ENCODE measurements at places on chromosomes 11 and 22. TPM values are rescaled to one million over a fixed set of nuclear protein-coding genes. Genes with fewer than 3 reads are reported as not detected.

Gene NECTIN1
- 19.9 TPM for total RNA-seq

Gene ART5
- total RNA-seq: not detected

Gene PKNOX2
- not detected for total RNA-seq

Gene ETS1
- 52.0 TPM for total RNA-seq

Gene FSHB
- total RNA-seq: not detected

Gene INPP5J
- 2.1 TPM for total RNA-seq

Gene TMEM151A
- total RNA-seq: not detected

Gene MISFA
- total RNA-seq: 0.36 TPM

Gene B3GAT3
- total RNA-seq: 76.3 TPM

Gene THOC5
- total RNA-seq: 33.9 TPM

Gene MUC6
- 0.18 TPM for total RNA-seq

Gene CHRDL2
- total RNA-seq: not detected

DNA sequence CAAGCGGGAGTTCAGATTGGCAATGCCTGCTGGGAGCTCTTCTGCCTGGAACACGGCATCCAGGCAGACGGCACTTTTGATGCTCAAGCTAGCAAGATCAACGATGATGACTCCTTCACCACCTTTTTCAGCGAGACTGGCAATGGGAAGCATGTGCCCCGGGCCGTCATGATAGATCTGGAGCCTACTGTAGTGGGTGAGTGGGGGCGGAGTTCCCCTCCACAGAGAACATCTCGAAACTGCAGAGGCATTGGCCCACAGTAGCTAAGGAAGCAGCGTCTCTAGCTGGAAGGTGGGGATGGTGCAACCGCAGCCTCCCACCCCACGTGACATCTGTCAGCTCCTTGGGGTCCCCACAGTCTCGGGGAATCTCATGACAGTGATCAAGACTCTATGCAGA lies 10.9 kb downstream of the TUBA8 start:
- DNase-seq: no peak

DNA sequence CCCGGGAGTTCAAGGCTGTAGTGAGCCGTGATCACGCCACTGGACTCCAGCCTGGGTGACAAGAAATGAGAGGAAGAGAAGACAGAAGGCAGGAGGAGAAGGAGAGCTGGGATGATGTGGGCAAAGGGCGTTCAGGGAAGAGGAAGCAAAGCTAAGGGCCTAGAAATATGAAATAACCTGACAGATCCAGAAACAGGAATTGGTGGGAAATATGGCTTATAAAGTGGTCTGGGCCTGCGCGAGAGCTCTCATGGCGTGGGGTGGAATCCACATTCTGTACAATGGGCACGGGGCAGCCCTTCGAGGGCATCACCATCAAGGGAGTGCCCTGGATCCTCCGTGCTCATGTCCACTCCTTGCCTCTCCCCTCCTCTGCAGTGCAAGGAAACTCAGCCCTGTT lies 46.8 kb upstream of the RASSF10 start:
- DNase-seq: no peak

DNA sequence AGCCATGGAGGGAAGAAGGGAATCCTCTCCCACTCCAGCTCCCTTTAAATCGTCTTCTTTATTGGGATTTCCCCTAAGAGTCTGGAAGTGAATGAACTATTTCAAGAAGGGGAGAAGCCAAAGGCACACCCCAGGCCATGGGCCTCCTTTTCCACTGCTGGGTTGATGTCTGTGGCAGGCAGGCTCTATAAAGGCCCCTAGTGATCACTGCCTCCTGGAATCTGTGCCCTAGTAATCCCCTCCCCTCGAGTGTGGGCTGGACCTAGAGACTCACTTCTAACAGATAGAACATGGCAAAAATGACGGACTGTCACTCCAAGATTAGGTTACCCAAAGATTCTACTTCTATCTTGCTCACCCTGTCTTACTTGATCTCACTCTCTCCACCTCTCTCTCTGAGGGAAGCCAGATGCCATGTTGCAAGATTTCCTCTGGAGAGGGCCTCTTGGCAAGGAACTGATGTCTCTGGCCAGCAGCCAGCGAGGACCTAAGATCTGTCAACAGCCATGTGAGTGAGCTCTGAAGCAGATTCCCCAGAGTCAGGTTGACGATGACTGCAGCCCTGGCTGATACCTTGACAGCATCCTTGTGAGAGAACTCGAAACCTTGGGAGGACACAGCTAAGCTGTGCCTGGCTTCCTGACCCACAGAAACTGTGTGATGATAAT lies 444.8 kb downstream of the SOX6 start:
- DNase-seq: no peak

DNA sequence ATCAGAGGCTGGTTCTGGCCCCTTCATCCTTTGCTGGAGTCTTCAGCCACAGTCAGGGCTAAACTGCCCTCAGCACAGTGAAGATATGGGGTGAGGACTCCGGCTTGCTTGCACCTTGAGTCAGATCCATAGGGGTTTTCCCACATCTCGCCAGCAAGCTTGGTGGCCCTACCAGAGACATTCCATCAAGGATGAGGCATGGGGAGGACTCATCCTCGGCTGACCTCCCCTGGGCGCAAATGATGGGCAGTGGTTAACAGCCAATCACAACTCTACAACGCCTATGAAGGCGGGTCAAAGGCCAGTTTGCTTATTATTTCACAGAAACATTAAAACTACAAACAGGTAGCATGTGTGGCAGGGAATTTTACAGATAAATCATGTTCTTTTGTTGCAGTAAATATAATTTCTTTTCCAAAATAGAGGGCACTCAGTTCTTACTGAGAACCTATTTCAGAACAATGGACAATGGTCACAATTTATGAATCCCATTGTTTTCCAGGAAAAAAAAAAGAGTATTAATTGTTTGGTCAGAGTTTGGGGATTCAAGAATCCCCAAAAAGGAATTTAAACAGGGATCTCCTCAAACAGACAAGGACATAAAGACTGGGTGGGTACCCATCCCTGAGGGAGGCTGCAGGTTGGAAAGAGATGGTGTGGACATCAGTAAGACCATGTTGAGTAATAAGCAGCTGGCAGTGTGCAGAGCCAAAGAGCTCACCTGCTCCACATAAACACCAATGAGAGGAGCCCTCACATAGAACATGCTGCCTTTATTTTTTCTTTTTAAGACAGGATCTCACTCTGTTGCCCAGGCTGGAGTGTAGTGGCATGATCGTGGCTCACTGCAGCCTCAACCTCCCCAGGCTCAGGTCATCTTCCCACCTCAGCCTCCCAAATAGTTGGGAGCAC lies 14.8 kb downstream of the PLAAT3 start:
- DNase-seq: peak; percentile 46

DNA sequence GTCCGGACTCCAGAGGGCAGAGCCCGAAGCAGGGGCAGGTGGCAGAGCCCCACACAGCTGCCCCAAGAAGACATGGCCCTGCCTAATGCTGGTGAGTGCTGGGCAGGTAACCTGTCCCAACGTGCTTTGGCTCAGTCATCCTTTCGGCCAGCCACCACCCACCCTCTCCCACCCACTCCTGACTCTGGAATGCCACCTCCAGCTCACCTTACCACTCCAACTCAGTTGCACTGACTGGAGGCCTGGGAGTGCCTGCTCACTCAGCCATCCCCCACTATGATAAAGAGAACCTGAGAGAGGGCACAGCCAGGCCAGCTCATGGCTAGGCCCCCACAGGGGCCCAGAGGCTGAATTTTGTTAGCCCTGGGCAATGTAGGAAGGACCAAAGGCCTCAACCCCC lies 53.8 kb upstream of the MPEG1 start:
- no peak for DNase-seq

- DNase-seq: no peak
Measured at GRCh38 chr22:41933411-41934177, 7.0 kb upstream of the TNFRSF13C start.

- DNase-seq: peak; percentile 30
Measured at GRCh38 chr11:93849751-93850593, 446 bp downstream of the VSTM5 start.

DNA sequence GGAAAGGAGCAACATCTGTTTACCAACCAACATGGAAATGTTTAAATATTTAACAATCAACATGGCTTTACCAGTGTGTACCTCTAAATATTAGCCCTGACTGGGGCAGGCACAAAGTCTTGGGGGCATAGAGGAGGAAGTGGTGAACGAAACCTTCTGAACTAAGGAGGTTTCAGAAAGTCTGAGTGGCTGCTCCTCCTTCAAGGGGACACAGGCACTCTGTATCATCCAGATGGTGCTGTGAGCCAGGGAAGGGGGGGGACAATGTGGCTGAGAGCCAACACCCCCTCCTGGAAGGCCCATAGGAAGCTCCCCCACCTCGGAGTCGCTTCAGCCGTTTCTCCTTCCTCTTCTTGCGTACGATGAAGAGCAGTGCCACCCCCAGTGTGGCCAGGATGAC lies 107.7 kb downstream of the CEP164 start:
- DNase-seq: no peak

GRCh38 chr22:32555581-32555980 lies 81.0 kb downstream of the FBXO7 start:
- DNase-seq: no peak

DNA sequence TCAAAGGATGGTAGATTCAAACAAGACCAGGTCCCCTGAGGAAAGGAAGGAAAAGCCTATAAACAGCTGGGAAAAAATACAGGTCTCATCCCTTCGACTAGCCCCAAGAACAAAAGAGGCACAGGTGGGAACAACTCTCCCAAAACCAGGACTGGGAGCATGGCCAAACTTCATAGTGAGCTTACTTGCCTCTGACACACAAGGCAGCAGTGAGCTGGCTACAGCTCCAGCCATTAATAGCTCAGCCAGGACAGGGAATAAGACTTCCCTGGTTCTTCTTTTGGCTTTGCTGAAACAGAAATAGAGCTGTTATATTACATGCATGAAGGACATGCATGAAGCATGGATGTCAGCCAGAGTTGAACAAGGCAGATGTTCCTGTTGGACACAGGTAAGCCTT lies at the start of gene OR10A2:
TSS of gene OR10A2 (plus strand) at position 97 of the 400 bp plus-strand sequence. CDS start 6,698 bp downstream, outside the sequence.
- peak; percentile 19 for DNase-seq

DNA sequence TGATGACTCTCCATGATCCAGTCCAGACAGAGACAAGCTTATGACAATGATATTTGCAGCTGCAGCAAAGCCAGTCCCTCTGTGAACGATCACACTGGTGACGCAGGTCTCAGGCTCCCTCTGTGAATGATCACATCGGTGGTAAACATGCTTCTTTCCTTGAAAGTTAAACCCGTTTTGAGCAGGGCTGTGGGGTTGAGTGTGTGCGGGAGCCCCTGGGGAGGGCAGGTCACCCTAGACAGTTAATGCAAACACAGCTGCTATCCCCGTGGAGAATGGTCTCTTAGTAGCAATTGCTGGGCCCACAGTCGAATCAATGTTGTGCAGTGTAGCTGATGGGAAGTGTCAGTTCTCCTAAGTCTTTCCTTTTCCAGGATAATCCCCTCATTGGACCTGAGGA lies 71.0 kb upstream of the KIRREL3 start:
- no peak for DNase-seq

GRCh38 chr11:35971841-35972422 lies 28.1 kb downstream of the LDLRAD3 start:
- DNase-seq: no peak

GRCh38 chr22:25368271-25368670 lies 148.8 kb downstream of the CRYBB2 start:
- DNase-seq: peak; percentile 61

GRCh38 chr11:127383026-127383425 lies 382.5 kb upstream of the KIRREL3 start:
- no peak for DNase-seq

GRCh38 chr22:22785316-22786065 lies 102.1 kb upstream of the IGLL5 start:
- DNase-seq: no peak

- DNase-seq: peak; percentile 74
Measured at GRCh38 chr11:36258730-36259360, 30.4 kb downstream of the COMMD9 start.

DNA sequence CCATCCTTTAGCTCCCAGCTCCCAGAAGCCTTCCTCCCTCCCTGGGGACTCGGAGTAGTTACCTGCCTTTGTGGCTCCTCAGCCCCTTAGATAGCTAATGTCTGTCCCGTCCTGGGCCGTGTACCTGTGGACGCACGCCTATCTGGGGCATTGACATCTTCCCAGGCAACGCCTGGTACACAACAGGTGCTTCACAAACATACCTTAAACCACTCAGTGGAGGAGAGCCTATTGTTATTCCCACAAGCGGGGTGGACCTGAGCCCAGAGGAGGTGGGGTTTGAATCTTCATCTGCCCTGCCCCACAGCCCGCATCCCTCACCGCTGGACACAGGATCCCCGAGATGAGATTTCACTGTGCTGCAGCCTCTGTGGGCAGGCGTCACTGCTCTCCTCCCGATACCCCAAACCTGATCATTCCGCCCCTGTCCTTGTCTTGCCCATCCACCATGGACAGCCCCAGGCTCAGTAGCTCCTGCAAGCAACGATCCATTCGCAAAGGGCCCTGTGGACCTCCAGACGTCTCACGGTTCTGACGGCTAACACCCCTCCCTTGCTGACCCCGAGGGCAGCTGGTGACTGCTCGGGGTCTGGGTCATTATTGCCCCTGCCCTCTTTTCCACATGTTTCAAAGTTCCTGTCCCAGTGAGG lies 73.8 kb upstream of the SHISAL1 start:
- no peak for DNase-seq

- DNase-seq: peak; percentile 39
Measured at GRCh38 chr22:36237462-36238372, 1.6 kb downstream of the APOL2 start.

GRCh38 chr22:18977824-18978425 lies 41.8 kb upstream of the PRODH start:
- no peak for DNase-seq
